ENCODE measurements at places on chromosomes 11 and 22.

DNA sequence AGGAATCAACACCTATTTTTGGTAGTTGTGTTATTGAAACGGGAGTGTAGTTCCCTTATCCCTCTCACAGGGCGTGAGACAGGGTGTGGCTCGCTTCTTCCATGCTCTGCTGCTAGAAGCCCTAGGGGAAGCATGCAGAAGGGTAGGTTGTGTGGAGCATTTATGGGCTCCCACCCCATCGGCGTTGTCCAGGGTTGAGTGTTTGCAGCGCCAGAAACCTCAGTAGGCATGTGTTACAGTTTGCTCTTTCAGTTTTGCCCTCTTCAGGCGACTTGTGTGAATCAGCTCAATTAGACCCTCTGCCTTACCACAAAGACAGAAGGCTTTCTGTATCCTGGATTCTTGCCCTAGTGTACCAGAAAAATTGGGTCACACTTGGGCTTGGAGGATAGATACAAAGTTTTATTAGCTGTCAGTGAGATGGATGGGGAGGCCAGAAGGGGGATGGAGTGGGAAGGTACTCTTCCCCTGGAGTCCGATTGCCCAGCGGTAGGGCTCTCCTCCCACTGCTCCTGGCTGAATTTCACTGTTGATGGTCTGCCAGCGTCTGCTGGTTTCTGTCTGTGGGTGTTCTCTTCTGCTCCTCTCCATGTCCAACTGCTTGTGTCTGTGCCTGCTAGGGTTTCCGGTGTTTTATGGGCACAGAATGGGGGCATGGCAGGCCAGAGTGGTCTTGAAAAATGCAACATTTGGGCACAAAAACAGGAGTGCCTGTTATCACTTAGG is 358.3 kb upstream of the CTSC start:
- DNase-seq, result no peak

DNA sequence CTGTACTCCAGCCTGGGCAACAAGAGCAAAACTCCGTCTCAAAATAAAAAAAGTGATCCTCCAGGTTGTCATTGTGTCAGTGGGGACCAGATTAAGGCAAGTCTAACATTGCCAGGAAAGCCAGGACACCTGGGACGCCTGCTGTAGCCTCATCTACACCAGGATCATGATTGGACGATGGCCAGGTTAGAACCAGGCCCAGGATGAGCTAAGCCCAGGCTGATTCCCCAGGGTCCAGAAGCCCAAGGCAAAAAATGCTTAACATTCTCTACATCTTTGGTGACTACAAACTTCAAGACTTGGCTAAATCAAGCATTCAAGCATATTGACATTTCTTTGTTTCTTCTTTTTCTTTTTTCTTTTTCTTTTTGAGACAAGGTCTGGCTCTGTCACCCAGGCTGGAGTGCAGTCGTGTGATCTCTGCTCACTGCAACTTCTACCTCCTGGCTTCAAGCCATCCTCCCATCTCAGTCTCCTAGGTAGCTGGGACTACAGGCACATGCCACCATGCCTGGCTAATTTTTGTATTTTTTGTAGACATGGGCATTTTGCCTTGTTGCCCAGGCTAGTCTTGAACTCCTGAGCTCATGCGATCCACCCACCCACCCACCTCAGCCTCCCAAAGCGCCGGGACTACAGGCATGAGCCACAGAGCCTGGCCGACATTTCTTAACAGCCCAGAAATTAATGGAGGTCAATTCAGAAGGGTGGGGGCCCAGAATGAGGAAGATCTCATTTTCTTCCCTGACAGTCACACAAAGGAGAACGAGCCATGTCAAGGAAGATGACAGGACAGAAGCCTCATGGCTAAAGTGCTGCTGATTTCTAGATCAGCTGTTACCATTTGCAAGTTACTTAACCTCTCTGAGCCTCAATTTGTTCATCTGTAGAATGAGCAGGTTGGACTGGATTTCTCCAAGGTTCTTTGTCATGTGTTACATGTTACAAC is 12.5 kb upstream of the PTPRJ start:
- no peak for DNase-seq

- no peak for DNase-seq
These were observed 136.2 kb downstream of the CD44 start for GRCh38 chr11:35274909-35275785.

- DNase-seq, result no peak
These were observed 10.7 kb upstream of the SMIM38 start for GRCh38 chr11:69145050-69145380.

DNA sequence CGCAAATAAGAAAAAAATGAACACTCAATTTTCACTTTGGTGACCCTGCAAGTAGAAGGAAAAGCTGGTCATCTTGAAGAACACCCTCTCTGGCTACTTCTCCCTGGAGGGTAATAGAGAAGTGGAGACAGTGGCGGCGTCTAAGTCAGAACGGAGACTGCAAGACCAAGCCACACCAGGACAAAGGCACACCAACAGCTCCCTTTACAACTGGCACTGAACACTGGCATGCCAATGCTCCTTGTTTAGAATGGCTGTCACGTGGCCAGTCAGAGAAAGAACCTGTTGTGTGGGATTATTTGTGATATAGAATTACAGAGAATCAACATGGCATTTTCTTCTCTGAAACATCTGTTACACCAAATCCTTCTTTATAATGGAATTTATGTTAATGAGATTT is 61.3 kb upstream of the YPEL1 start:
- DNase-seq, result no peak

GRCh38 chr11:90798769-90799168 is 575.9 kb upstream of the CHORDC1 start:
- no peak for DNase-seq

Measured in GF-D8 (cell line).